ENCODE measurements at places on chromosomes 4 and X.

DNA sequence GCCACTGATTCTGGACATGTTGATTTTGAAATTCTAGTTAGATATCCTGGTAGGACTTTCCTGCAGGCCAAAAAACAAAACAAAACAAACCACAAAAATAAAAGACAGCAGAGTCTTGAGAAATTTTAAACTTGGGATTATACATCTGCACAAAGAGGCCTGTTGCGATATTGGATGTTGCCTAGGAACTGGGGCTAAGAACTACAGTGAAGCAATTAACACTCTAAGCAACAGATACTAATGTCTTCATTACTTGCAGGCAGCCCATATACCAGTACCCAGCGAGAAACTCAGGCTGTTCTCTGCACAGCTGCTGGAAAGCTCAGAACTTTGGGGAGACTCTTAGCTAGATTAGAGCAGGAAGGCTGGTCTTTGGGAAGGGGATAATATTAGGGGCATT, 69.1 kb upstream of the SCOC start:
- no peak for DNase-seq

DNA sequence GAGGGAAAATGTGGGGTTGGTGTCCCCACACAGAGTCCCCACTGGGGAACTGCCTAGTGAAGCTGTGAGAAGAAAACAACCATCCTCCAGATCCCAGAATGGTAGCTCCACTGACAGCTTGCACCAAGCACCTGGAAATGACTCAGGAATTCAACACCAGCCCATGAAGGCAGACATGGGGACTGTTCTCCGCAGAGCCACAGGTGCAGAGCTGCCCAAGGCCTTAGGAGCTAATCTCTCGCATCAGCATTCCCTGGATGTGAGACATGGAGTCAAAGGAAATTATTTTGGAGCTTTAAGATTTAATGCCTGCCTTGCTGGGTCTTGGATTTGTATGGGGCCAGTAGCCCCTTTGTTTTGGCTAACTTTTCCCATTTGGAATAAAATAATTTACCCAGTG, 367.9 kb downstream of the FAM133A start:
- DNase-seq, result no peak

DNA sequence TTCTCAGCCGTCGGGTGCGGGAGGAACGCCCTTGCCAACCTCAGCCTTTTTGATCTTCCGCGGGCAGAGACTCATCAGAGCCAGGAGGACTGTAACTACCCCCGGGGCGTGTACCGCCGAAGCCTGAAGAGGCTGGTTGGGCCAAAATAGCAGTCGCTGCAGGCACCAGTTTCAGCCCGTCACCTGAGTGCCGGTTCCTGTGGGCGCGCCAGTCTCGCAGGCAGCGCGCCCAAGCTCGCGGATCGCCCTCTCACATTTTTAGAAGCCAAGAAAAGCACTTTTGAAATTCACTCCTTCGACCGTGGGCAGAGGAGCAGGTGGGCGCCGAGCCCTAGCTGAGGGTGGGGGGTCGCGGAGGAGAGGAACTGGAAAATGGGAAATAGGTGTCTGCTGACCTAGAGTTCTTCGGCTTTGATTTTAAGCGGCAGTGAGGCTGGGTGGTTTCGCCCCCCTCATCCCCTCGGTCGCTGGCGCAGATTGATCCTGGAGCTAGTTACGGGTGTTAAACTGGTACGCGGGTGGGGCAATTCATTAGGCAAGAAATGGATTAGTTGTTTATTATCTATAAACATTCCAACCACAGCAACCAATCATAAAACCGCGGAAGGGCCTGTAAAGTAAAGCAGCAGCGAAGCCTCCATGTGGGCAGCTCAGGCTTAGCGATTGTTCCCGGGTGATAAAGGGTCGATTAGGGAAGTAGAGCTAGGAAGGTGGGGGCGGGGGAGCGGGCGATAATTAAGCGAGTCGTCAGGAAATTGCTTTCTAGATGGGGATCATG, 69.2 kb downstream of the FBXO8 start:
- peak; percentile 47 for DNase-seq

GRCh38 chr4:9904976-9905587, 116.2 kb downstream of the SLC2A9 start:
- no peak for DNase-seq

DNA sequence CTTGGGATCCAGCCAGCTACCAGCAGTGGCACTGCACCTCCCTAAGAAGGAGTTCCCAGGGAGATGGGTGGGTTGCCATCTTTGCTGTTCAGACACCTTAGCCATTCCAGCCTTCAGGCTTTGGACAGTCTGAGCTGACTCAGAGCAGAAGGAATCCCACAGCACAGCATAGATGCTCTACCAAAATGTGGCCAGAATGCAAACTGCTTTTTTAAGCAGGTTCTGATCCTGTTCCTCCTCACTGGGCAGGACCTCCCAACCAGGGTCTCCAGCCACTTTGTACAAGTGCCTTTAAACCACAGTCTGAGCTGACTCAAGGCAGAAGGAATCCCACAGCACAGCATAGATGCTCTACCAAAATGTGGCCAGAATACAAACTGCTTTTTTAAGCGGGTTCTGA, 209.0 kb downstream of the NPNT start:
- no peak for DNase-seq

DNA sequence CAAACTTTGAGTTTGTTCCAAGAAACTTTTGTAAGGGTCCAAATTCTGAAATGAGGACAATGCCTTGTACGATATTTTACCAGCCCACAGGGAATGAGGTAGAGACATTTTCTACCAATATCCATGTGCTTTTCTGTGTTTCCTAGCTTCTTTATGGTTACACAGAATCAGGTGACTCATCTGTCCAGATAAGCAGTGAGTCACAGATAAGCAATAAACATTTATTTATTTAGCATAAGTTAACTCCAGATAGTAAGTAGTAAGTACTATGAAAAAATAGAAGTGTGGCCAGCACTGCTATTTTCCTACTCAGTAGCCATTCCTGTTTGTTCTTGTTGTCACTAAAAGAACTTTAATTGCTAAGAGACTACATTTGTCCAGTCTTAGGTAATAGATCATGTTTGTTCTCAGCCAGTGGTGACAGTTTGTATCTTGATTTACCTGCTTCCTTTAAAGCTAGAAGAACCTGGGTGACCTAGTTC, 7.4 kb downstream of the AFF1 start:
- DNase-seq, result no peak

DNA sequence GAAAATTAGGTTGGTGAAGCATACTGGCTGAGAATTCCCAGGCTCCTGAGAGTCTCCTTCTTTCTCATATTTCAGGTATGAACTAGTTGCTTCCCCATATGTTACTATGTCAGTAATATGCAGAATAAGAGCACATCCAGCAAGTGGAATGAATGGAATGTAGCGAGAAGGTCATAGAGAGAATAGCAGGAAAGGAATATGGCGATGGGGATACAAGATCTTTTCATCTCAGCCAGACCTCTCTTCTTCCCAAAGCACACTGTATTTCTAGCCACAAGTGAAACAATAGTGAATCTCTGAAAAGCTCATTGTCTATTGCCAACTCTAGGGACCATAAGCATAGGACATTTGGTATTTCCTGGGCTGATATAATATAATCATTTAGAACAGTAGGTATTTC, 54.6 kb upstream of the MMAA start:
- DNase-seq, result no peak

DNA sequence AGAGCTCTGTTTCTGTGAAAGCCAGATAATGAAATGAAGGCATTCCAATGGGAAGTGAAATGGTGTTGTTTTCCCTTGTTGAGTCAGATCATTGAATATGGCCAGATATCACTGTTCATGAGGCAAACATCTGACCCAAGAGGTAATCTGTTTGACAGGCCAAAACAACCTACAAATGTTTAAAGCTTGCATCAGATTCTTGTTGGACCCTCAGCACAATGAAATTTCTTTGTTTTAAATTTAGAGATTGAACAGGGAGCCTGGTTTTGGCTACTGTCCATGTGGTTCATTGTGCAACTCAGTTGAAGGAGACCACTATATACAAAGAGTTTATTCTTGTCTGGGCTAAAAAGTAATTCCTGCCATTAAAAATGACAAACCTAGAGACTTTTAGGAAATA, 159.1 kb downstream of the AFF2 start:
- DNase-seq, result no peak

GRCh38 chr4:176971576-176972115, 178.9 kb upstream of the VEGFC start:
- no peak for DNase-seq

DNA sequence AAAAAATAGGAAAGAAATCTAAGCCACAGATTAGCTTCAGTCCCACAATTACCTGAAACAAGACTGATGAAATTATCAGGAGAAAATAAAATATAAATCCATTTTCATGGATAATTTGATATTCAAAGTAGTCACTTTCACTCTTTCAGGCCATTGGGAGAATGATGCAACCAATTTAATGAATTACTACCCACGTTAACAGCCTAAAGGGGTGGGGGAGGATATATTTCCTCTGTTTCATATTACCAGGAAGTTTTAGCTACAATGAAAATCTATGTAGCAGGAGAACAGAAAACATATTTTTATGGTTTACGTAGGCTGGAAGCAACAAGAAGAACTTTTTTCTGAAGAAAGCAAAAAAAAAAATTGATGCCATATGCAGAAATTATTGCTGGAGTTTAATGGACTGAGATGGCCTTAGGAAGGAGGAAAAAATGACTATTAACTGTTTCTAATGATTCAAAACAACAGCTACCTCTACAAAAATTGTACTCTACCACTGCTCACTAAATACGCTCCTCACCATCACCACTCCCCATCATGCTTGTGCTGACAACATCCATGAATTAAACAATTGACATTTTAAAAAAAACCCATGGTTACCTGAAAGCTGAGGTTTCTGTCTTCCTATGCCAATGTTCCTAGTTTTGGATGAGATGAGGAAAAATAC, 100.9 kb downstream of the CXXC4 start:
- no peak for DNase-seq

DNA sequence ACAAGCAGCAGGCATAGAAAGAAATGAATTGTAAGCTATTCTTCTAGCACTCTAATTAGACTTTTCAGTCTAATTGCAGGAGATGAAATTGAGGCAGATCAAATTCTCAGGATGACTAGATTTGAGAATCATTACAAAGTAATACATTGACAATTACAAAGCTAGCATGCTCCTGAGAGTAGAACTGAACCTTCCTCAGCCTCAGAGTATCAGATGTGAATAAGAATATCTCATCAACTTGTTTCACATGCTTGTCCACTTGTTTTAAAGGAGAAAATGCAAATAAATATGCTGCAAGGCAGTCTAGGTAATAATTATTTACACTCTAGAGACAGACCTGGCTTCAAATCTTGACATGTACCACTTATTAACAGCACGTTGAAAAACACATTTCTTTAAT, 491.0 kb upstream of the MAGEB2 start:
- DNase-seq, result no peak

DNA sequence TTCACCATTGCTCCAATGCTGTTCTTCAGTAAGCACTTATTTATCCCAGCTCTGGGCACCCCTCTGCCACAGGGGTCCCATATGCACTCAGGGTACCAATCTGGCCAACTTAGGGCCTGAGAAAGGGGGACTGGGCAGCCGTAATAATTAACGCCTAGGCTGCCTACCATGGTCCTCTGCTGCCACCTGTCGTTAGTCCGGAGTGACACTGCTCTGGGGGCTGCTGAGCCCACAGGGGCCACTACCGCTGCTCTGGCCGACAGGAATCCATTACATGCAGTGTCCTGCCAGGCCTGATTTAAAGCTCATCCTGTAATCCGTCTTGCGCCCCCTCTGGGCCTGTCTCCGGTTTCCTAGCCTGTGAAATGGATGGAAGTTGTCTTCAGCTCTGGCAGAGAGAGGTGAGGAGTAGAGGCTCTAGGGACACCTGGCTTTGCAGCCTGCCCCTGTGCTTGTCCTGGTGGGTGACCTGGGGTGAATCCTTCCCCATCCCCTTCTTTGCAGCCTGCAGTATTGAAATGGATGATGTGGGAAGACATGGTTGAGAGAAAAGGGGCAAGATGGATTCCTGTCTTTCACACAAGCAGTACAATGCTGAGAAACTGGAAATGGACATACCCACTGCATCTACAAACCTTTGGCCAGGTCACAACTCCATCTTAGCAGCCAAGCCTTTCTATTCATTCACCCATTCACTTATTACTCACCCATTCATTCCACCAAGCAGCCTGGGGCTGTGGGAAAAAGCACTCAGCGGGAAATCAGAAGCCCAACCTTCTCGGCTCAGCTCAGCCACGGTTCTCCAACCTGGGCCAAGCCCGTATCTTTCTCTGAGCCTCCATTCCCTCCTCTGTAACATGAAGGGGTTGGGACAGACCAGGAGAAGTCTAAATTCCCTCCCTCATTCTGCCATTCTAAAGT, 116.3 kb upstream of the NALF2 start:
- DNase-seq, result peak; percentile 79

DNA sequence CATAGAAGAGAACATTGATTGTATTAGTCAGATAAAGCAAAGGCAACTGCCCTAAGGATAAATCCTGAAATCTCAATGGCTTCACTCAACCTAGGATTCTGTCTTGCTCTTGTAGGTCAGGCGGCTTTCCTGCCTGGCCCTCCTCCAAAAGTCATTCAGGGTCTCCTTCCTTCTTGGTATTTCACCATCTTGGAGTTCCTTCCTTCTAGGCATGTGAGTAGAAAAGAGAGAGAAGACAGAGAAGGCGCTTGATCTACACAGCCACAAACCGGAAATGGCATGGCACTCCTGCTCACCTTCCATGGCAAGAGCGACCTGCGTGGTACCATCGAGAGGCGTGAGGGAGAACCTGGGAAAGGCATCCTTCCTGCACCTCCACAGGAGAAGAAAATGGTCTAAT, 45.3 kb upstream of the HELT start:
- no peak for DNase-seq
